ENCODE measurements at places on chromosomes 5 and 9.

GRCh38 chr9:86389628-86390027 is 35.4 kb upstream of the TUT7 start:
- no peak for DNase-seq

DNA sequence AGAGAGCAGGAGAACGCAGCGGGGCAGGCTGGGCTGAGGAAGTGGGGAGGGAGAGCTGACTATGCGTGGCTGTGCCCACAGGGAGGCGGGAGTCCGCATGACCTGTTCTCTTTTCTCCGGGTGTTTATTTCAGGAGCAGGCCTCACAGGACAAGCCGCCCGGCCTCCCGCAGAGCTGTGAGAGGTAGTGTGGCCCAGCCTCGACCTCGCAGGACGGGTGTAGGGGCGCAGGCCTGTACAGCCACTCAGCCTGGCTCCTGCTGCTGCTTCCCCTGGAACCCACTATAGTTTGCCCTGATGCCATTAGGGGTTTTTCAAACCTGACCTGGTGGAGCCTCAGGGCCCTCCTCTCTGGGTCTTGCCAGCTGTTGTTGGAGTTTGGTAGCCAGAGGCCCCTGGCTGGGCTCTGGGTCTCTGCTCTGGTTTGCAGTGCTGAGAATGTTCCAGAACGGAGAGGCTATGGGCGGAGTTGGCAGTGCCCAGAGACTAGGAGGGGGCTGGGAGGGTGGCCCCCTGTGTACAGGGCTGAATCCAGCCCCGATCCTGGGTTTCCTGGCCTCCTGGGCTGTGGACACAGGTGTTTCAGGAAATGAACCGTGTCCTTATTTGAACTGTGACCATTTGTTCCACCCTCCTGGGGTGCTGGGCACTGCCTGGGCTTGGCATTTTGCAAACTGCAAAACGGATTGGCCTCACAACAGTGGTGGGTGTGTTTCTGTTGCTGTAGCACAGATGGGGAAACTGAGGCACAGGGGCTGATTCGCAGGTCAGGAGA is 78.8 kb downstream of the WNK2 start:
- DNase-seq: no peak

GRCh38 chr5:137599457-137599856 is 100.3 kb upstream of the SPOCK1 start:
- DNase-seq: no peak

DNA sequence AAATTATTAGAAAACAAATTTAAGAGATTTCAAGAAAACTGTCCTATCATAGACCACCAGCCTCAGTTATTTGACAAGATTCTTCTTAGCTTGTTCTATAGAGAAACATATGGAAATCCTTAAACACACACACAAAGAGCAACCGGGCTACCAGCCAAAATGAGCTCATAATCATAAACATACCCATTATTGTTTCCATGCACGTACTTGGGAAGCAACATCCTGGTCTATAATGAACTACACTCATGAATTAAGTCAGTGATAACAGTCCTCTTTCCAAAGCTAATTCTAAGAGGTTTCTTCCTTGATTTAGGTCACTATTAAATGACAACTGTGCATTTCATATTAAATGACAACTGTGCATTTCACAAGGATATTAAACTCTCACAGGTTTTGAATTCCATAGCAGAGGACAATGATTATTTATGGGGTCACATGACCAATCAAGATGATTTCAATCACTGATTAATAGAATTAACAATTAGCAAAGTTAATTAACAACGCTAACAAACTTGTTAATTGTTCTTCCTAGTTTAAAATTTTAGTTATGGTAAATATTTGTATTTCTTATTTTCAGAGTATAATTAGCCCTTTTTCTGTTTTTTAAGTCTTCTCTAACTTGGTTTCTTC is 77.0 kb downstream of the OXCT1 start:
- DNase-seq: peak; percentile 17

DNA sequence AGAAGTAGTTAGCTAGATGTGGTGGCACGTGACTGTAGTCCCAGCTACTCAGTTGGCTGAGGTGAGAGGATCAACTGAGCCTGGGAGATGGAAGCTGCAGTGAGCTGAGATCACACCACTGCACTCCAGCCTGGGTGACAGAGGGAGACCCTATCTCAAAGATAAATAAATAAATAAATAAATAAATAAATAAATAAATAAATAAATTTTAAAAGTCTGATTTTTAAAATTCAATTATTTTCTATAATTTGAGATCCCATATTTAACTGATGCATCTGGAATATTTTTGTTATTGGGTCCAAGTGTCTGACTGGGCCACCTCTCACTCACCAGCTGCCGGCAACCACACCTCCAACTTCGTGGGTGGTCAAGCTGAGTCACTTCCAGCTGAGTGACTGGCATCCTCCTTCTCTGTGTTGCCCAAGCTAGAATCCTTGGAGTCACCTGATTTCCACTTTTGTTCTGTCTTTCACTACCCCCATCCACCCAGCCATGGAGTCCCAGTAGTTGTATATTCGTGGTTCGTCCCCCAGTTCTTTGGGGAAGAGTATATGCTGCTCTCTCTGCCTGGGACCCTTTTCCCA is 70.9 kb downstream of the EGFLAM start:
- no peak for DNase-seq

DNA sequence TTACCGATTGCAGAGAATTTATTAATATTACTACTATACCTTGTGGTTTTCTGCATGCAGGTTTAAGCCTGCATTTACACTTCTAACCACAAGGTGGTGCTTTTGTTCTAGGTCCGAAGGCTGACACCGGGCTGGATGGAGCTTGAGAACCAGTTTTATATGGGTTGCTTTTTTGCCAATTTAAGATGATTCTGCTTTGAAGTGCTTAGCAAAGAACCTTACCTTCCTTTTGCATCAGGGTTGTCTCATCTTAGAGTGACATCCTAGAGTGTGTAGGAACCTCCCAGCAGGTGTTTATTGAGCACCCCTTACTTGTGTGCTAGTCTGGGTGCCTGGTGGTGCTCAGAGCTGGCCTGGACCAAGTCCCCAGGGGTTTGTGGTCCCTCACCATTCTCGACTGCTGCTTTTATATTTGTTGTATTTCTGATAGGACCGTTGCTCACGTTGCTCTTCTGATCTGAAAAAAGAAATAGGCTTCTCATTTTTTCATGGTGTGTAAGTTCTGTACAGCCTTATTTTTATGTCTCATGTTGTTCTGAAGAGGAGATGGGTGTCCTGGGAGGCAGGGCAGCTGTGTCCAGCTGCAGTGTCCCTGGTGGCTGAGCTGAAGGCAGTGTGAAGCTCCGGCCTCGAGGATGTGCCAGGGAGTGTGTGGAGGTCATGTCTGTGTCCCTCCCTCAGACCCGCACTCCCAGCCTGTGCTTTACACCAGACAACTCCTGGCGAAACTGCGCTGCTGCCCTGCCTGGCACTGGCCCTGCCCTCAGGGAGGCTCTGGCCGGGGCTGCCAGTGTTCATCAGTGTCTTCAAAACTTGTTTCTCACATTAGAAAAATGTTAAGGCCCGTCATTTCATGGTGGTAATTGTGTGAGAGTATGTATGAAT is 54.3 kb downstream of the EHMT1 start:
- DNase-seq: peak; percentile 21

- DNase-seq: no peak
Observed at GRCh38 chr5:169390265-169390664, 89.3 kb upstream of the SLIT3 start.

DNA sequence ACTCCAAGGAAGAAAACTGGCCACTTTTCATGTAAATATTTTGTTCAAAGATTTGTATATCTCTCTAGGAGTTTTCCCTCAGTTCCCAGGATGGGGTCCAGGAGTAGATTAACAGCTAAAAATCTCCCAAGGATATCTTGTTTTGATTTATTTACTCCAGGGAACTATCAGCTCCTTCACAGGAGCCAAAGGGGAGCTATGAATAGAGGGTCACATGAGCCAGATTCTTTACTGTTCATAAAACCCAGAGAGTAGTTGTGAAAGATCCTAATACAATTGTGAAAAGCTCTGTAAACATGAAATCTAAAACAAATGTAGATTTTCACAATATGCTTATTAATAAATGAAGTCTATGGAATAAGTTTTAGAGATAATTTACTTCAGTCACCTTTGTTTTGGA is 16.9 kb downstream of the DIMT1 start:
- DNase-seq: peak; percentile 6

DNA sequence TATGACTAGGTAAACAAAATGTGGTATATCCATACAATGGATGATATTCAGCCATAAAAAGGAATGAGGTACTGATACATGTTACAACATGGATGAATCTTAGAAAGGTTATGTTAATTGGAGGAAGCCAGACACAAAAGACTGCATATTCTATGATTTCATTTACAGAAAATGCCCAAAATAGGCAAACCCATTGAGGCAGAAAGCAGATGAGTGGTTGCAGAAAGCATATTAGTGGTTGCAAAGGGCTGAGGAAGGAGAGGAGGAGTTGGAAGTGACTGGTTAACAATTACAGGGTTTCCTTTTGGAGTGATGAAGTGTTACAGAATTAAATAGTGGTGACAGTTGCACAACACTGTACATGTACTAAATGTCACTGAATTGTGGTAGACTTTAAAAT is 17.7 kb downstream of the PLGRKT start:
- no peak for DNase-seq

- no peak for DNase-seq
Observed at GRCh38 chr5:50733741-50734140, 67.3 kb downstream of the PARP8 start.

- no peak for DNase-seq
Observed at GRCh38 chr9:24939109-24939850, 393.6 kb upstream of the IZUMO3 start.

DNA sequence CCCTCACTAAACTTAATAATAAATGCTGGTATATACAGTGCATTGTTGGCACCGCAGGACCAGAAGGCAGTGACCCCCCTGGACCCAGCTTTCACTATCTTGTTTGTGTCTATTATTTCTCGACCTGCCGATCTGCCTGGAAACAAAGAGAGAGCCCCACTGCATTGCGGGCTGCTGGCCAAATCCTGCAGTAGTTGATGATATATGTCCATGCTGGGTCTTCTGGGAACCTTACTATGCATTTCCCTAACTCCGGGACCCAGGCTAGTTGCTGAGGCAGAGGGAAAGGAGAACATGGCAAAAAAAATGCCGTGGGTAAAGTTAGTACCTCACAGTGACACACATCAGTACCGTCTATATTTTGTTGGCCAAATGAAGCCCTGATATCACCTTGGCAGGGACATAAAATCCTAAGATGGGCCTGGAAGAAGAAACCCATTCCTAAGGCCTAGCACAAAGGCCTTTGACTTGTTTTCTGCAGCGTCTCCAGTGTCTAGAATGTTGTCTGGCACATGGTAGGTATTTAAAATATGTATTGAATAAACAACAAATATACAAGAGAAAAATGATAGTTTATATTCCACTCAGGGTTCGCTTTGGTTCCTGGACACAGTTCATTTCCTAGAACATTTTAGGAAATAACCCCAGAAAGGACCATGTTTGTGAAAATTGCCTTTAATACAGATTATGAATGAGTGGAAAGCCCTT is 46.1 kb downstream of the NMUR2 start:
- no peak for DNase-seq

GRCh38 chr9:88990729-88991065 is 571 bp upstream of the S1PR3 start:
- no peak for DNase-seq

GRCh38 chr5:66406761-66407336 is 189.3 kb upstream of the MAST4 start:
- DNase-seq: no peak

- no peak for DNase-seq
Observed at GRCh38 chr9:21473236-21473635, 8.9 kb downstream of the IFNE start.

DNA sequence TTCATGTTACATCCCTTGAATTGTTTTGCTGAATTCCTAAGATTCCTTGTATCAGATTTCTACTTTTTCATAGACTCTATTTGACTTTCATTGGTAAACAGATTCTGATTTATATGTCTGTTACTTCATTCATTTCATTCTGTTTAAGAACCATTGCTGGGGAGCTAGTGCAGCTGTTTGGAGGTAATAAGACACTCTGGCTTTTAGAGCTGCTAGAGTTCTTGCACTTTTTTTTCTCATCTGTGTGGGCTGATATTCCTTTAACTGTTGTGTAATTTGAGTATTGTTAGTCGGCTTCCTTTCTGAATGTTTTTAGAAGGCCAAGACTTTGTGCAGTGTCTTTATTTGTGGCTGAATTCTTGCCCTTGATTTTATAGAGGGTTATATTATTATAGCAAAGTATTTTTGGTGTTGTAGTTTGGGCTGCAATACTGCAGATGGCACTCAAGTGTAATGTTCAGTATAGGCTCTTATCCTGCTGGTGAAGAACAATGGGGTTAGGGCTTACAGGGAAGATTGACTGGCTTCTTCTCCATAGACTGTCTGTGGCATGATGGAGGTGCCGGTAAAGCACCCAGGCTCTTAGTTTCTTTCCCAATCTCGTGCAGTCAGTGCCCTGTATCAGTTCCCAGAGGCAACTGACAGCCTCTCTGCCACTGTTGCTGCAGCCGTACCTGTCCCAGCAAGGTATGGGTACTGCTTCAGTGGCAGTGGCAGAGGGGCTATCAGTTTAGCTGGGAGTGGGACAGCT is 162.2 kb downstream of the OXCT1 start:
- no peak for DNase-seq

- DNase-seq: no peak
Observed at GRCh38 chr9:133375116-133375723, 640 bp downstream of the SURF4 start.

- DNase-seq: no peak
Observed at GRCh38 chr5:94660506-94660905, 42.0 kb downstream of the SLF1 start.

DNA sequence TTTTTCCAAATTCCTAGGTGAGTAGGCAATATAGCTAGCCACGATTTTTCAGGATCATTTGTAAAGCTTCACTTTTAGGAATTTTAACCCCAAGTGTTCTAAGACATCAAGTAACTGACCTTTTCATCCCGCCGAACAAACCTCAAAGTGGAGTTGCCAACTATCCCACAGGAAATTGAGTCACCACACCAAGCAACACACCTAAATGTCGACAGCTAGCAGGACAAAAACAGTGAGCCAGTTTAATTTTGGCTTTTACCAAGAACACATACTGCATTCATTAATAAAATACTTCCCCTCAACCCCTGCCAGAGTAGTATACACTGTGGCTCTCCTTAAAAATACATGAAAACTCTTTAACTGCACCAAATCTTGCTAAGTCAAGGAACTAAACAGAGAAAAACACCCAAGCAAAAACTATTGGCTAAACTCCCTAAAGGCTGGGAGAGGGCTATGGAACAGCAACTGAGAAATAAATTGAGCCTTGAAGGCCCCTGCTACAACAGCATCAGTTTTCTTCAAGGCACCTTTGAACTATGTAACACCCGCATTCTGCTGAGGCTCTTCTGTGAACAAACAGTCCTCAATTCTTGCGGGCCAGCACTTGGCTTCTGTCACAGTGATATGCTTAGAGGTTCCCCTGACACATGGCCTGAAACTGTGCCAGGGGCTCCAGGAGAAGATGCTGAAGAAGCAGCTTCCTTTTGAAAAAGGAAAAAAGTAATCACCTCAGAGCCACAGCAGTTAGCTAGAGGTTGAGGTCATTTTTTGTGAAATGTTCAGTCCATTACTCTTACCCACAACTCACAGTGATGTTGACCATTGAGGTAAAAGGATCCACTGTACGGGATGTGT is 459.6 kb downstream of the RAB3C start:
- DNase-seq: no peak

All from GM04503 (cell line).